ENCODE measurements at places on chromosomes 16 and 17. TPM values are rescaled to one million over a fixed set of nuclear protein-coding genes. Genes with fewer than 3 reads are reported as not detected.

CBX2 gene
- total RNA-seq = 0.63 TPM

DNA sequence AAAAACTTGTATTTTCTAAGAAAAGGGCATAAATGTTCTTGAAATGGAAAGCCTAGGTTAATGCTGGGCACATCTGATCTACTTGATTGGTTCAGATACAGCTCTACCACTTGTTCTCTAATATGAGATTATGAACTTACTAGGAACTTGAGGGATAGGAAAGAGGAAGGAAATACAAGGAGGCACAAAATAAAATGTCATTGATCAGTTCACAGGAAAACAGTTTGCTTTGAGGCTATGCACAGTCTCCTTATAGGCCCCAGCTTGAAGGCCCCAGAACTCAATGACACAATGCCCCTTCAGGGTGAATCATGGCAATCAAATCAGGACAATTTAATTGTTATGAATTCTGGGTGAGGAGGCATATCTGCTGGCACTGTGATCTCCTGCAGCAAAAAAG lies 27.1 kb downstream of the NXPH3 start:
- no peak for DNase-seq

GRCh38 chr17:37689317-37689716 lies 46.1 kb upstream of the DDX52 start:
- no peak for DNase-seq

DNA sequence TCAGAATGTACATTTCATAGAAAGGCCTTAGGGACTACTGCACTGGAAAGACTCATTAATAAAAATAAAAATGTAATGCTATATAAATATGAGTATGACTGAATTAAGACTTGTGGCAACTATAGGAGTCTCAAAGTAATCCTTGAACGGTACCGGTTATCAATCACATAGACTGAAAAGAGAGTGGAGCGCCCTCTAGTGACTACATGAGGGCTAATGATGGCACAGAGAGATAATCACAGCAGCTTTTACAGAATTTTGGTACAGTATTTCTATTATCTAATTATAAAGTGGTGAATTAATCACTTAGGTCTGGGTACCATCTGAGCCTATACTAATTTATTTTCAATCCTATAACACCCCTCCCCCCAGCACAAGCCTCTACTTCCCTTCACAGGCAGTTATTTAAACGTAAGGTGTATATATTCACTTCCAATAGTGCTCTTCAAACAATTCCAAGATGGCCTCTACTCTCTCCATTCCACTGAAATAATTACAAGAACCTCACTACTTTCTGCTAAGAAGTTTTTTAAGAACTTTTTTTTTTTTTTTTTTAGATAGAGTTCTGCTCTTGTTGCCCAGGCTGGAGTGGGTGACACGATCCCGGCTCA lies 40.7 kb upstream of the ANKFY1 start:
- DNase-seq = peak; percentile 63

SOX9 gene
- total RNA-seq = 2.1 TPM

PCGF2 gene
- 4.8 TPM for total RNA-seq

GRCh38 chr16:55488306-55488705 lies 9.3 kb downstream of the MMP2 start:
- no peak for DNase-seq

DNA sequence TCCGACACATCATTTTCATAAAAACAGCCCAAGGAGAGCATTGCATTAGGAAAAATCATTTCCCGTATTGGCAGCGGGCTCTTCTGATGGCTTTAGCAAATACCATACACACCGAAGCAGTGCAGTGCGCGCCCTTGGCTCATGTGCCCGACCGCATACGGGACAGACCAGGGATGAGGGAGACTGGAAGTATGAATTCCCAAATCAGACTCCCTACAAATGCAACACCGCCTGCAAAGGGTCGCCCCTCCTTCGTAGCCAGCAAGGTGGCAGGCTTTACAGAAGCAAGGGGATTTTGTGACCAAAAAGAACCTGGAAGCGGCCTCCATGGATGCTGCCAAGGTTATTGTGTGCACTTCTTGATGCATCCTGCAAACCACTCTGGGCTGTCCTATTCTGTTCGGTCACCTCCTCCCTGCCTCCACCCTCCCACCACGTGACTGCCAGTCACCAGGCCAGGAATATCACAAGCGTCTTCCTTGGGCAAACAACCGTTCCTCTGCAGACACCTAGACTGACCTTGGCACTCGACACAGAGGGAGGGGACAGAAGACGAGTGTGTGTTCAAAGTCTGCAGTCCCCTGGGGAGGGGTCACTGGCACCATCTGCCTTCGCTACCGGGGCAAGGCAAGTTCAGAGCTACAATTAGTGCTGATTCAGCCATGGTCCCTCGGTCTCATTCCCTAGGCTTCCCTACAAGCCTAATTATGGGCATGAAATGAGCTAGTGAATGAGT lies 460.4 kb downstream of the SLC39A11 start:
- no peak for DNase-seq

DNA sequence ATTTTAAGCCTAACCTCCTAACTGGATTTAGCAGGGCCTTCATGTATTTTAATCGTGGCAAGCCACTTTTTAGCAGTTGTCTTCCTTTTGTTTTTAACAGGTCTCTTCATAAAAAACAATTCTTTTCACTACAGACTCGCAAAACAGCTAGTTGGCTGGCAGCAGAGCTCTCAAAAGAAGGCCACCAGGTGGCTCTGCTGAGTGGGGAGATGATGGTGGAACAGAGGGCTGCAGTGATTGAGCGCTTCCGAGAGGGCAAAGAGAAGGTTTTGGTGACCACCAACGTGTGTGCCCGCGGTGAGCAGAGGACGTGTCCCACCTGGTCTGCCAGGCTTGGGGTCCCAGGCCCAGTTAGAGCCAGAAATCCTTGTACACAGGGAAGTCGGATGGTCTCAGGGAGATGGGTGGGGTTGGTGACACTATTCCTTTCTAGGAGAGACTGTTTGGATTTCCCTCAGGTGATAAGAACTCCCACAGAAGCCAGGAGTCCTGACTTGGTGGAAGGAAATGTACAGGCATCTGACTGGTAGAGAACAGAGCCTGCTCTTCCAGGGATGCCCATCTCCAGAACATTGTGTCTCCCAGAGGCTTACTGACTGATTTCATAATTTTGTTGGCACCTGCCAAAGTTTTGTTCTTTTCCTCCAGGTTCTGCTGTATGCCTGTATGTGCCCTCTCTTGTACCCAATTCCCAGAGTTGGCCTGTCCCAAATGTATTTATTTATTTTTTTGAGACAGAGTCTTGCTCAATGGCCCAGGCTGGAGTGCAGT lies 14.9 kb upstream of the DDX19A start:
- DNase-seq = peak; percentile 15

PDILT gene
- total RNA-seq = not detected

DNA sequence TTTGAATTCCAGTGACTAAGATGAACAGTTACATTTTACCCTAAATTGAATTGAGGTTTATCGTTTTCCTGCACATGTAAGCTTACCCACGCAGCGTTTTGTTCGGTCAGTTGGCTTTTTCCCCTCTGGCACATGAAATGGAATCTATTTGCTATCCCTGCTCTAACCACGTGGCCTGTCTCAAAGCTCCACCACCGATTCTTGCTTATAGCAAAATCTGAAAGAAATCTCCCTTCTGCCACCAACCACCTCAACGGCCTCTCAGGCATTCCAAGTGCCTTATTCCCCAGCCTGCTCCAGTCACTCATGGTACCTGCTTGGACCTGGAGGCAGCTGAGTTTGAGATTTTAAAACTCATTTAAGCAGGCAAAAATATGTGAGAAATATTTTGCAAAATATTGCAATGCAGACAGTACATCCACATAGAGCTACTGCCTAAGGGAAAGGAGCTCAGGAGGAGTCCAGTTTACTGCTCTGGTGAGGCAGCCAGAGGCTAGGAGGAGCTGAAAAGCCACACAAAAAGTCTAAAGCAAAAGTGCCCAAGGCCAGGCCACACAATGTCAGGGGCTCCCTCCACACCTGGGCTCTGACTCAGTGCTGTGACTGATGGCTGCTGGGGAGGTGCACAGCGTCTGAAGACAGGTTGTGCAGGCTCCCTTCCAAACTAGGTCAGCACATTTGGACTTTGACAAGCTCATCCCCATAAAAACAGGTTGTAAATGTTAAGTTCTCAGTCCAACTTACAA lies 26.4 kb downstream of the ARHGAP17 start:
- peak; percentile 90 for DNase-seq

TMED6 gene
- 0.36 TPM for total RNA-seq

DNA sequence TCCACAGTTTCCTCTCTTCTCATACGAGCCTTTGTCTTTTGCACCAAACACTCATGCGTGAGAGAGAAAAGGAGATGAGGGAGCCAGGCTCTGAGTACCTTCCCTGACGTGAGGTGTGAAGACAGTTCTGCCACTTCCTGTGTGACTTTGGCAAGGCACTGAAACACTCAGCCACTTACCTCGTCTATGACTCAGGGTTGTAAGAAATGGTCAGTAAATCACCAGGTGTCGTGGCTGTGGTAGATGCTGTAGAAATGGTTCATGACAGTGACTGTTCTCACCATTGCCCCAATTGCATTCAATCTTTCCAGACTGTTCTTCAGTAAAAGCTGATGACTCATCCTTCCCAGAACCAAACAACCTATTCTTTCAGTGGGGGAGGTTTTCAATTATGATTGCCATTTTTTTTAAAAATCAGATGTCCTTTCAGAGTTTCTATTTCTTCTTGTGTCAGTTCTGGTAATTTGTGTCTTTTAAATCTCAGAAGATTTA lies 49.2 kb upstream of the CBFA2T3 start:
- DNase-seq = no peak

DNA sequence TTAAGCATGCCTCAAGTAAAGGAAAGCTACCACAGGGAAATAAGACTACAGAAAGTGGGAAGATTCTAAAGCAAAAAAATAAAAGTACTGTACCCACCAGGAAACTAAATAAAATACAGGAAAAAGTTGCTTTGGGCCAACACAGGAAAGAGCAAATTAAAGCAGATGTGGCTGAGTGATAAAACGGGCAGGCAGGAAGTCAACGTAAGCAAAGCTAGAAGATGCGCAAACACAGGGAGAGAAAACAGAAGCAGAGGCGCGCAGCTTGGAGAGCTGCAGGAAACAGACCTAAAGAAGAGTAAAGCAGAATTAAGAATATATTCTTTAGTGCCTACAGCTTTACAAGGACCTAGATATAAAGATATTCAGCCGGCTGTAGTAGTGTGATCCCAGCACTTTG lies 21.7 kb downstream of the USP36 start:
- DNase-seq = no peak

DNA sequence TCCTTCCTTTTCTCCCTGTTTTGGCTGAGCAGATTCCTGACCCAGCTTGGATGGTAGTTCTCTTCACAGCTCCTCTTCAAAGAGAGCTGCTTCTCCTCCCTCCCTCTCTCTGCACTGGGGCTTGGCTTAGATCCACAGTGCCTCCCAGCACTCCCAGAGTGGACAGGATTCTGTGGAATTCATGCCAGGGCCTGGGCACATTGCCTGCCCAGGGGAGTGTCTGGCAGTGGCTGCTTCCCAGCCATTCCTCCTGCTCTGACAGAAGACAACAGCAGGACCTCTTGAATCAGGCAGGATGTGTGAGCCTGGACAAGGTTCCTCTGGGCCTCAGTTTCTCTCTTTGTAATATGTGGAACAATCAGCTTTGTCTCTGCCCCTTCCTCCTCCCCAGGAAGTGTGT lies 4.5 kb upstream of the MMP28 start:
- peak; percentile 71 for DNase-seq

GRCh38 chr17:57050306-57050705 lies 34.7 kb upstream of the AKAP1 start:
- no peak for DNase-seq

DNA sequence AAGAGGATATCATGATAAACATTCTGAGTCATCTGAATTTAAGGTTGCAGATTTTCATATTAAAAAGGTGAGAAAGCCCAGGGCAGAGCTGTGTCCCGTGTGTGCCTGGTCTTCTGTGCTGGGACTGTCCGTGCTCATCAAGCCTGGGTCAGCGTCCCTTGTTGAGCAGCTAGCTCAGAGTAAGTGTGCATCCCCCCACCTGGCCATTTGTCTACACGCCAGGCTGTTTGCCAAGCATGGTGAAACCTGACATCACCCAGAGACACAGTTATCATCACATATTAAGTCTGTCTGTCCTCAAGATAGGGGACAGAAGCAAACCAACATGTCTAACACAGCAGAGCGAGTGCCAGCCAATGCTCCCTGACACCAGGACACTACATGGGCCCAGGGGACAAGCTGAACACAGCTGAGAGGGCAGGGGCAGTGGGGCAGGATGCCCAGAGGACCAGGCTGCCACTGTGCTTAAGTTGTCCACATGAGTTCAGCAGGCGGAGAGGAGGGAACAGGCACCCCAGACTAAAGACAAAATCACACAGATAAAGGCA lies 57.9 kb upstream of the CNEP1R1 start:
- no peak for DNase-seq

APOBR gene
- total RNA-seq = not detected

GRCh38 chr17:46962374-46962790 lies 16.7 kb downstream of the RPRML start:
- DNase-seq = peak; percentile 90

GRCh38 chr16:48596326-48596725 lies 13.7 kb downstream of the N4BP1 start:
- no peak for DNase-seq

DNA sequence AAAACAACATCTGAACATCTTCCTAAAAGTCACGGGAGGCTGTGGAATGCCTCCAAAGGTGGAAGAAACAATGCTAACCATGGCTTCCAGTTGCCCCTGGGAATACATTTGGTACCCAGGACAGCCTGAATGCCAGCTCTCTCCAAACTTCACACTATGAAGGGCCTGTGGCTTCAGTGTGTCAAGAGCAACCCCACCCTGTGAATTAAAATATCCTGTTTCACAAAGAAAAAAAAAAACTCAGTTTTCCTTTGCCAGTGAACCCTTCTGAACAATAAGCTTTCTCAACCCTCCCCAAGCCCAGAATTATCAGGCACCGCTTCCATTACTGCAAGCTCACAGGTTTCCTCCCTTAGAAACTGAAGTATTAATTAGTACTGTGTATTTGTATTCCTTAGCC lies 69.8 kb downstream of the SLC39A11 start:
- no peak for DNase-seq

TLCD3B gene
- total RNA-seq = 0.18 TPM

- no peak for DNase-seq
Observed at GRCh38 chr17:2055292-2056205, 646 bp downstream of the HIC1 start.

DNA sequence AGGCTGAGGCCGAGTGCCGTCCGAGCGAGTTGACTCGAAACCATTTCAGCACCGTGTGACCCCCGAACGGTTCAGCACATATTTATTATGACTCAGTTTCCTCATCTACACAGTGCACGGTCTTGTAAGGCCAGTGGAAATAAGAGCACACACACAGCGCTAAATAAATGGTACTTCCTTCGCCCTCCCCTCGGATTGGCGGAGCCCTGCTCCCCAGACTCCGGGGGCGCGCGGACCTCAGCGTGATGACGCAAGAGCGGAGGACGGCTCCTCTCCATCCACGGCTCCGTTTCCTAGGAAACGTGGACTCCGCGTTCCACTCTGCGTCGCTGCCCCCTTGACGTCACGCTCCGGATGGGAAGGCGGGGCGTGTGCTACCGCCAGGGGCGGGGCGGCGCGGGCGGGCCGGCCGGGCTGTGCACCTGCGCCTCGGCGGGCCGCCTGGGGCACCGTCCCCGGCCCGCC lies at the start of gene PARD6A:
Gene PARD6A, plus strand, starts transcription at position 397 of the 465 bp plus-strand sequence. CDS start 79 bp downstream, outside the sequence.
- peak; percentile 93 for DNase-seq

- DNase-seq = no peak
Observed at GRCh38 chr16:49129935-49130334, 151.7 kb downstream of the CBLN1 start.

Measured in fibroblast of the aortic adventitia (primary cell).